ENCODE measurements at places on chromosomes 16 and 17.

GRCh38 chr16:728890-729744 lies 2.2 kb downstream of the HAGHL start:
- no peak for DNase-seq

DNA sequence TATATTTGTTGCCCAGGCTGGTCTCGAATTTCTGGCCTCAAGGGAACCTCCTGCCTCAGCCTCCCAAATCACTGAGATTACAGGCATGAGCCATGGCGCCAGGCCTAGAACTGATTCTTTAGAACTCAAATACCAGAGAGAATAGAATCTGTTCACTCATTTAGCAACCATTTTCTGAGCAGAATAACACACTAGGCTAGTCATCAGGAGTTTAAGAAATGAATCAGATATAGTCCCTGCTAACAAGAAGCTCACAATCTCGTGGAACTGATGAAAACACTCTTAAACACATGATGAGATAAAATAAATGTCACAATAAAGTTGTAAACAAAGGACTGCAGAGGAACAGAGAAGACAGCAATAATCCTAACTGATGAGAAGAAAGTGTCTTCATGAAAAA lies 55.8 kb upstream of the ADCY9 start:
- no peak for DNase-seq

DNA sequence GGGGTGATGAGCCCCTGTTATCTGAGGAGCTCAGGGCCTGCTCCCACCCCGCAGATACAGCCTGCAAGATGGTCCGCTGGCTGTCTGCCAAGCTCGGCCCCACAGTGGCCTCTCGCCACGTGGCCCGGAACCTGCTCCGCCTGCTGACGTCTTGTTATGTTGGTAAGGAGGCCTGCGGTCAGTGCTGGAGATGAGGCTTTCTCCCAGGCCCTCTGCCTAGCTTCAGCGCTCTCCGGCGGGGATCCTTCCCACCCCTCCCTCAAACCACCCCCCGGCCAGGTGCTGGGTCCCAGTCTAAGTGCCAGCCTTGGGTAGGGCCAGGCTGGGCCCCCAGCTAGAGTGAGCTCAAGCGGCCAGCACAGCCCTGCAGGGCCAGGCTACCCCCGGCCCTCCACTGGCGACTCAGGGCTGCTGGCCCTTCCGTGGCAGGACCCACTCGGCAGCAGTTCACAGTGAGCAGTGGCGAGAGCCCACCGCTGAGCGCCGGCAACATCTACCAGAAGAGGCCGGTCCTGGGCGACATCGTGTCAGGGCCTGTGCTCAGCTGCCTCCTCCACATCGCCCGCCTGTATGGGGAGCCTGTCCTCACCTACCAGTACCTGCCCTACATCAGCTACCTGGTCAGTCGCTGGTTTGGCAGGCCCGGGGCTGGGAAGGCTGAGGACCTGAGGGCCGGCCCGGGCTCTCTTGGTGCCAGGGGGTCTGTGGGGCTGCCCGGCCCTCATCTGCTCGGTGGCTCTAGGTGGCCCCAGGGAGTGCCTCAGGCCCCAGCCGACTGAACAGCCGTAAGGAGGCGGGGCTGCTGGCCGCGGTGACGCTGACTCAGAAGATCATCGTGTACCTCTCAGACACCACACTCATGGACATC lies 6.1 kb downstream of the WDR81 start:
- DNase-seq: no peak

- DNase-seq: no peak
Measured at GRCh38 chr16:8665529-8665928, 8.9 kb upstream of the ABAT start.

- DNase-seq: no peak
Measured at GRCh38 chr16:85857406-85857805, 41.6 kb upstream of the IRF8 start.

DNA sequence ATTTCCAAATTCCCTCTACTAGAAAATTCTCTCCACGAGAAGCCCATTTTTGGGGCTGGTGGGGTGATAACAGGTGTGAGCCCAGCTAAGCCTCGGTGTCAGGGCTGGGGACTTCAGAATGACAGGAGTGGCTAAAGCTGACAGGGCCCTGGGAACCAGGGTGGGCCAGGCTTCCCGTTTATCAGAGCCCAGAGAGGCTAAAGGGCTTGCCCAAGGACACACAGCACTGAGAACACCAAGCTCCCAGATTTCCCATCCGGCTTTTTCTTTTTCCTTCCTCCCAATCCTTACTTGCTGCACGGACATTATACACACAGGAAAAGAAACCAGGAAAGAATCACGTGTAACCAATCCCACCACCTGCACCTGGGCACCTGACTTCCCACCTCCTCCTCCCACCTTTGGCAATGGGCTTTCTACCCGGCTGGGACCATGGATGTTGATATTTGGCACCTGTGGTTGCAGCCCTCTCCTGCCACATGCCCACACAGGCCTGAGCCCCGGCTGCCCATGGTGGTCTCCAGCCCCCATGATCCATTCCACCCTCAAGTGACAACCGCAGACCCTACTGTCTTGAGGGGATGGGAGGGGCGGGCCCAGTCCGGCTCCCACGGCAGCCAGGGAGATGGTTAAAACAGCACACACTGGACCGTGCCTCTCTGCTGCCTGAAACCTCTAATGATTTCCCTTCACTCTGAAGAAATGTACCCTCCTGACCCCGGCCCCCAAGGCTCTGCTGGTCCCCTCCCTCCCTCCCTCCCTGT lies 78.9 kb downstream of the ENGASE start:
- DNase-seq: no peak

- DNase-seq: no peak
Measured at GRCh38 chr17:27630607-27631410, at the start of gene LGALS9. LGALS9 (plus strand) TSS chr17:27631188; CDS start chr17:27631266, 78 bp downstream.

GRCh38 chr16:22317001-22317530 lies 19.9 kb downstream of the POLR3E start:
- DNase-seq: no peak

- DNase-seq: no peak
Measured at GRCh38 chr16:26447570-26447969, 619.2 kb upstream of the C16orf82 start.

GRCh38 chr17:80460429-80460834 lies 16.0 kb downstream of the NPTX1 start:
- no peak for DNase-seq

- DNase-seq: no peak
Measured at GRCh38 chr17:80339731-80340456, 75.1 kb upstream of the ENDOV start.

DNA sequence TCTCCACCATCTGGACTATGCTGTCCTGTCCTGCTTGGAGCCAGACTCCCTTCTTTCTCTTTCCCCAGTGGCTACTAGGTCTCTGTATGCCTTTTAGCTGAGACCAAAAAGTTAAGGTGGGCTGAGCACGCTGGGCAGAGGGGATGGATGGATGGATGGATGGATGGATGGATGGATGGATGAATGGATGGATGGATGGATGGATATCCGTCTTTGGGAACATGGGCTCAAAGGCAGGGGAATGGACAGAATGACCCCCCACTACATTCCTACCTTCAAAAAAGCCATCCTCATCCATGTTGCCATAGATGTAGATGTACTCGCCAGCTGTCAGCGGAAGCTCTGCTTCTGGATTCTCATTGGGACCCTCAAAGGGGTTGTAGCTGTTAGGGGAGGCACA lies 12.8 kb downstream of the TSPOAP1 start:
- no peak for DNase-seq

GRCh38 chr16:89093602-89094251 lies at the start of gene ACSF3:
ACSF3 (plus strand) TSS chr16:89093852; CDS start chr16:89100682, 6,830 bp downstream.
- no peak for DNase-seq

- no peak for DNase-seq
Measured at GRCh38 chr16:47247690-47248089, 103.9 kb upstream of the NETO2 start.

GRCh38 chr17:81419319-81419885 lies 24.1 kb downstream of the BAHCC1 start:
- DNase-seq: peak; percentile 48

GRCh38 chr16:50534958-50535357 lies 13.2 kb upstream of the NKD1 start:
- no peak for DNase-seq

GRCh38 chr17:81920612-81921536 lies 2.9 kb upstream of the SIRT7 start:
- no peak for DNase-seq

DNA sequence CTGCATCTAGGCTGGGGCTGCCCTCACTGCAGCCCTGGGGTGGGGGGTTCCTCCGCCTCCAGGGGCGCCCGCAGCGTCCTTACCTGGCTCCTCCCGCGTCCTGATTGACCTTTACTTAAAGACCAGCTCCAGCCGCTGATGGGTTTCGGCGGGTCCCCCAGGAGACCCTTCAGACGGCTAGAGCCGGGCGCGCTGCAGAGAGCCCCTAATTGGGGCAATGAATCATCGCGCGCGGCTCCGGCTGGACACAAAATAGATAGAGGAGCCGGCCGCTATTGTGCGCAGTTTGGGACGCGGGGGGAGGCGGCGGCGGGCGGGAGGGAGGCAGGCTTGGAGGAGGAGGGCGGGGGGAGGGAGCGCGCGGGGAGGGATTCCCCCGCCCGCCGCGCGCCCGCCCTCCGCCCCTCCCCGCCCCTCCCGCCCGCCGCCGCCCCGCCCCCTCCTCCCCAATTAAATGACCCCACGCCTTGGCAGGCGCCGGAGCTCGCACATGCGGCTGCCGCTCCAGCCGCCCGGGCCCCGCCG lies 56.5 kb upstream of the CIBAR2 start:
- peak; percentile 17 for DNase-seq

DNA sequence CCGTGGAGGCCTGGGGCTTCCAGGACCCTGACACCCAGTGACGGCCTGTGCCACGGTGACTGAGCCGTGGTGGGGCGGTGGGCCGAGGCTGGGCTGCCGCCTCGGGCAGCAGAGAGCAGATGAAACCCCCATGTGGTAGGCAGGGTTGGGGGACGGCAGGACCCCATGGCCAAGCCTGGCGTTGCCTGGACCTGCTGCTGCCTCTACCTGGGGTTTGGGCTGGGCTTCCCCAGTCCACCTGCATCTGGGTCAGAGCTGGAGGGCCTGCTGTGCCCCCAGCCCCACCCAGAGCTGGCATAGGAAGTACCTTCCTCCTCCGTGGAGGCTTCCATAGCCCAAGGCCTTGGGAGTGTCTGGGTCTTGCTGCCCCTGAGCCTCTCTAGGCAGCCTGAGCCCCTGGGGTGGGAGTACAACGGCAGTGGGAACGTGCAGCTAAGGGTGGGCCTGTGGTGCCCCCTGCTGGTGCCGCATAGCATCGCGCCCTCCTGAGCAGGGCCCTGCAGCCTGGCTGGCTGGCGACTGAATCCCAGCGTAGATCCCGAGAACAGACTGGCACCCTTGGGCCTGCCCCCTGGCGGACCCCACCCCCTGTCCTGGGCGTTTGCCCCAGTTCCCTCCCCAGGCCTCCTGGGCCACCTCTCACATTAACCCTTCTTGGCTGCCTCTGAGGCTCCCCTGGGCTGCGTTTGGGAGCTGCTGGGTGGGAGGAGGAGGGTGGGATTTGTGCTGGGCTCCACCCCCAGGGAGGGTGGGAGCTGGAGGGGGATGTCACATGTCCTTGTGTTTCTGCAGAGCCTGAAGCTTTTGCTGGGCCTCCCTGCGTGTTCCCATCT lies 12.6 kb upstream of the ATP6V0C start:
- DNase-seq: peak; percentile 64

DNA sequence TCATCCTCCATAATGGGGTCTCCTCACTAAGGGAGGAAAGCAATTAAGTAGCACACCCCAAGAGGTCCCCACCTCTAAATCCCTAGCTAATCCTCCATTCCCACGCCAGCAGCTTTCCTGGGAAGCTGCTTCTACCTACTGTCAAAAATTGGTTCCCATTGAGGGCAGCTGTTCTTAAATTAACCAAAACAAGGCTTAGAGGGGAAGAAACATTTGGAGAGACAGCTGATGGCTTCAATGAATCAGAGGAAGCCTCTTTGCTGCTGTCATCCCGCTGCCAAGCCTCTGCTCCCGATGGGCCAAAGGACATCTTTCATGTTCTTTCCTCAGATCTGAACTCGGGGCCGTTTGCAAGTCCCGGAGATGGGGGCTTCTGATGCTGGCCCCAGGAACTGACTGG lies 26.6 kb downstream of the AIPL1 start:
- no peak for DNase-seq

GRCh38 chr16:21101631-21102420 lies 48.8 kb downstream of the DNAH3 start:
- DNase-seq: no peak

- DNase-seq: no peak
Measured at GRCh38 chr17:58217766-58218165, 1.3 kb downstream of the MKS1 start.

DNA sequence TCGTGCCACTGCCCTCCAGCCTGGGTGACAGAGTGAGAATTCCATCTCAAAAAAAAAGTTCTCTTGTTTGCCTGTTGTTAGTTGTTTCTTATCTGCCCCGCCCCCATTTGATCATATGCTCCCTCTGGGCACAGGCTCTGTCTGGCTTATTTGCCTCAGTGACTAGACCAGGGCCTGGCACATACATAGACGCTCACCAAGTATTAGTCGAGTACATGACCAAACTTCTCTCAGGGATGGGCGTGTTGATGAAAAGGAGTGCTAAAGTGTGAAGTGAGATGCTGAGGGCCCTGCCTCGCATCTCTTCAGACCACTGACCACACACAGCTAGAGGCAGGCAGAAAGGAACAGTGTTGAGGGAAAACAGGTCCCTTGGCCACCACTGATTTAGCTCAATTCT lies 3.3 kb upstream of the HELZ start:
- no peak for DNase-seq

GRCh38 chr17:44086364-44087311 lies 16.1 kb downstream of the G6PC3 start:
- no peak for DNase-seq

- no peak for DNase-seq
Measured at GRCh38 chr17:63039342-63039741, 73.3 kb downstream of the TANC2 start.
